ENCODE measurements at places on chromosomes 6 and 20.
A peak's percentile ranks its signal among the peaks of the same experiment; 100 is the strongest.

DNA sequence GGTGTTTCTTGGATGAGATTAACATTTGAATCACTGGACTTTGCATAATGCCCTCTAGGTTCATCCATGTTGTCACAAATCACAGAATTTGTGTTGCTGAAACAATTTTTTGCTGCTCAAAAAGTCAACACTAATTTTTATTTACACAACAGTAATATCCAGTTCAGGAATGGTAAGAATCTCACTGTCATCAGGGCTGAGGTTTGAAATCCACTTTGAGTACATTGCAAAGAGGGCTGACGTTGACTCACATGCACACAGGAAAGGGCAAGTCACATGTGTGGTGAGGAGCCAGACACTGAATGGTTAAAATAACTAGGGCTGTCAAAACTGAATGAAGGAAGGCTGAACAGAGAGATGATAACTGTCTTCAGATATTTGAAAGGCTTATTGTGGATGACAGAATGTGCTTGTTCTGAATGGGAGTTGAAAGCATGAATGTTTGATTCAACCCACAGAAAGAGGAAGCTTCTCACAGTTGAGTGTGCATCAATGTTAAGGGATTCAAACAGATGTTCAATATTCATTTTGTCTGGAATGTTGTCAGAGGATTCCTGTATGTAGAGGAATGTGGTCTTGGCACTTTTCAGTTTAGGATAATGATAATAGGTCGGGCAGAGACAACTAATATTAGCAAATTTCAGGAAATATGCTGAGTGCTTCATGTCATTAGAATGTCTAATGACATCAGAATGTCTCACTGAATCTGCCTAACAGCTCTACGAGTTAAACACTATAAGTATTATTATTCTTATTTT lies 3.6 kb upstream of the ADGRG6 start:
- no peak for DNase-seq

- DNase-seq, result no peak
Measured at GRCh38 chr20:17887331-17888030, 81.1 kb downstream of the SNX5 start.

DNA sequence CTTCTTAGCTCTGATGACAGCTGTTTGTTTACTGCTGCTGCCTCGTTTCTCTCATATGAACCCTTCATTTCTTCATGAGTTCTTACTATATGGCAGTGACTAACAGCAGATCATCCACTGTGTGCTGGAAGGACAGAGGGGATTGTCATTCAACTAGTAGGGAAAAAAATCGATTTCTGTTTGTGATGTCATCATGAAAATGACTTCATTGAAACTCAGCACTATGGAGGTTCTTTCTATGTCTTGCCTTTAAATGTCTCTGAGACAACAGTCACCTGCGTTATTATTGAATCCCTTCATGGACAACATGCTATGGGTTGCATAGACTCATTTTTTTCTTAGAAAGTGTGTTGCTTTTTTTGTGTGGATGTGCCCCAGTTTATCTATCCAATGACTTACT lies 394.4 kb downstream of the DOK5 start:
- DNase-seq, result no peak

DNA sequence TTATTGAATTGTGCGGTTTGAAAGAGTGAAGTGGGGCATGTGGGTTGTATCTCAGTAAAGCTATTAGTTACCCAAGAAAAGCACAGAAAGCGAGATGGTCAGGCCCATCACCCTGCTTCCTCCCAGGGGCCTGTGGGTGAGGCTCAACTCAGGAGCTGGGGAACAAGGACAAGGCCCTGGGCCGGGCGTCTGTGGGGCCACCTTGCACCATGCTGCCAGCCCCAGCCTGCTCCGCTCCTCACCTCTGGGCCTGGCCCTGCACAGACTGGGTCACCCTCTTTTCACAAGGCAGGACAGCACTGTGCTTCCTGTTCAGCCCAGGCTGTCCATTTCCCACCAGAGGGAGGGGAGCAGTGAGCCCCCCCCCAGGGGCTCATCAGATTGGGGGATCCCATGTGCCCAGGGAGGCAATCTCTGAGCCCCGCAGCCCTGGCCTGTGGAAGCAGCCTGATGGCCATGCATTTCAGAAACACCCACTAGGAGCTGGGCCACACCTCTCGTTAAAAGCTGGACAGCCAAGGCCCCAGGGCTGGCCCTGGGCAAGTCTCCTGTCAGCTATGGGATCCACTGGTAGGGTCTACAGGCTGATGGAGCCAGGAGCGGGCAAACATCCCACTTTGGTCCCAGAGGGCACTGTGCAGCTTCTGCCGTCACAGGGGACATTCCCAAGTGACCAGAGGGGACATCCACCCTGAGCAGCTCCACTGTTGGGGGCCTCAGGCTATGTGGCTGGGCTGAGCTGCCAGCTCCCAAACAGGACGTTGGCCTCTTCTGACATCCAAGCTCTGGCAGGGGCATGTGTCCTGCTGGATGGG lies 55.9 kb downstream of the YTHDF1 start:
- no peak for DNase-seq

- DNase-seq, result peak; percentile 37
Measured at GRCh38 chr6:88982720-88983119, 19.3 kb upstream of the RNGTT start.

DNA sequence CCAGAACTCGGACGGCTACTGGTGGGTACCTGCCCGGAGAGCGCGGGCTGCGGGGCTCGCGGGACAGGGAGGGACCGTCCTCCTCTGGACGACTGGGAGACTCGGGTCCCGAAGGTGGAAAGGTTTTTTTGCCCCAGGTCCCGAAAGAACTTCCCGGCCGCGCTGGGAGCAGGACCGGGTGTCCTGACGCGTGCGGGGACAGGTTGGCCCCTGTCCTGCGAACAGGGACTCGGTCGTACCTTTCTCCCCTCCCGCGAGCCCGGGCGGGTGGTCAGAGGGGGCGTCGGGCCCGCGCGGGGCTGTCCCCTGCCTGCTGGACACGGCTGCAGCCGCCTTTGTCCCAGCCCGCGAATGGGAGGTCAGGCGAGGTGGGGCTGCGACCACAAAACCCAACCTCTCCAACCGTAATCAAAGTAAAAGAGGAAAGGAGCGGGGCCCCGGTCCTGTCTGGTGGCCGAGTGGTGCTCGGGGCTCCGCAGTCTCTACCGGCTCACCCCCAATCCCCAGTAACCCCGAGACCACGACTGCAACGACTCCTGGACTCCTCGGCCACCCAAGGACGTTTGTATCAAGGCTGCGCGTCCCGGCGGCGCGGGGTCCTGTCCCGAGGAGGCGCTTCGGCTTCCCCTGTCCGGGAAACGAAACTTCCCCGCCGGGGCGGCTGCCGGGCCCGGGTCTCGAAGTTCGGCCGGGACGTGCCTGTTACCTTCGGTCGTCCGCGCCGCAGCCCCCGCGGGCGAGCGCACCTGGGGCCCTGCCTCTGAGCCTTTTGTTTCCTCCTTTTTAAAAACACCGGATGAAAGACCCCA lies 798 bp downstream of the DSP start:
- DNase-seq, result no peak

GRCh38 chr20:64217539-64218221 lies 37.9 kb upstream of the PCMTD2 start:
- no peak for DNase-seq

DNA sequence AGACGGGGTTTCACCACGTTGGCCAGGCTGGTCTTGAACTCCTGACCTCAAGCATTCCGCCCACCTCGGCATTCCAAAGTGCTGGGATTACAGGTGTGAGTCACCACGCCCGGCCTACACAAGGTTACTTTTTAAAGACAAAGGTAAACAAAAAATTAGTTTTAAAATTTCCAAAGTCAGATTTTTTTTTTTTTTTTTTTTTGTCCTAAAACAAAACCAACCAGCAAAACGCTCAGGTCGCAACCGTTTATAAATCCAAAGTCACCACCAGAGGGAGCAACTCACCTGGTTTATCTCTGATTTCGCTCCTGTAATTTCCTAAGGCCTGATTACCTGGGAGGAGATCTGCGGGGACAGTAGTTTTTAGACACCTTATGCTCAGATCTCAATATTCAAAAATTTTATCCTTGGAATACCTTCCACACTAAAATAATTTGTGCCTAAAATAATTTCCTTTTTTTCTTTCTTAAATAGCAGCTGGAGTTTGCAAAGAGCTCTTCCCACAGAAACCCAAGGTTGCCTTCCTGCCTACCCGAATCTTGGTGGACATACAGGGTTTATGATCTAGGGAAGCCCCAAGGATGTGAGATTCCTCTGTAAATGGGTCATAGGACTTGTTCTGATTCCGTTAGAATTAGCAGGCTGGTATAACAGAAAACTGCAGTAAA lies 19.8 kb upstream of the TREM1 start:
- DNase-seq, result no peak

DNA sequence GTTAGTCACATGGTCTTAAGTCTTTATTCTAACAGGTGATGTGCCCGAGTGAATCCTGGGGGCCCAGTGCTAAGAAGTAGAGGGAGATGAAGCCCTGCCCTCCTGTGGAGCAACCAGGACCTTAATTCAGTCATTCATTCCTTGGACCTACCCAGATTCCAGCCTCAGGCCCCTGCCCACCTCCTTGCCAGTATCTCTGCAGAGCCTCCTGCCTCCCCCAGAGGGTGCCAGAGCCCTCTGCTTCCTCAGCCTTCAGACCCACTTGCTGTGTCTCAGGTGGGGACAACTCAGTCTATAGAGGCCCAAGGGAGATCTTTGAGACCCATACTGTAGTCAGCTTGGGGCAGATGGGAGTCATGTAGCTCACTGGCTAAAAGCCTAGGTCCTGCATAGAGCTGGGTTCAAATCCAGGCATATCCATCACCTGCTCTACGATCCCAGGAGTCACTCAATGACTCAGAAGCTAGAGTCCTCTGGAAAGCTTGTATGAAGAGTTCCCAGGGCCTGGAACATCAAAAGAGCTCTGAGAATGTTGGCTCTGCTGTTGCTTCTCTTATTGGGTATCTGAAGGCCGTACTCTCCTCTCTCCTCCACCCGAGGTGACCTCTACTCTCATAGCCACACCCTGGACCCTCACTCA lies 3.9 kb upstream of the SIGLEC1 start:
- DNase-seq, result no peak

- no peak for DNase-seq
Measured at GRCh38 chr20:49969946-49970345, 12.8 kb upstream of the SNAI1 start.

- DNase-seq, result peak; percentile 57
Measured at GRCh38 chr20:22403632-22404361, 180.6 kb downstream of the FOXA2 start.

GRCh38 chr6:3449750-3450305 lies 7.0 kb downstream of the SLC22A23 start:
- DNase-seq, result no peak

GRCh38 chr6:2460216-2460745 lies 214.9 kb upstream of the GMDS start:
- peak; percentile 27 for DNase-seq

DNA sequence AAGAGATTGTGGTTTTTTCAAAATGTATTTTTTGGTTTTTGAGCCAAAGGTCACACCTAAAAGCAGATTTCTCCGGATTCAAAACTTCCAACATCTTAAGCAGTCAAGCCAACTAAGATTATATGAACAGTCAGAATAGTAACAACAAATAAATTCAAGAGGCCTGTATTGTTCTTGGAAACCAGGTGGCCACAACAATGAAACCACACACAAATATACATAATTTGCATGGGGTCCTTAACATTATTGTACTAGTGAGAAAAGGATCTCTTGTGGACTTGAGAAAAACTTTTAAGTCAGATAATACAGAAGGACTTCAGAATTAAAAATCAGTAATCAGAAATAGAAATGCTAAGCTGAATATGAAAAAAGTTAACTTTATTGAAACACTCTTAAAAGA lies 40.6 kb downstream of the NOL7 start:
- no peak for DNase-seq

DNA sequence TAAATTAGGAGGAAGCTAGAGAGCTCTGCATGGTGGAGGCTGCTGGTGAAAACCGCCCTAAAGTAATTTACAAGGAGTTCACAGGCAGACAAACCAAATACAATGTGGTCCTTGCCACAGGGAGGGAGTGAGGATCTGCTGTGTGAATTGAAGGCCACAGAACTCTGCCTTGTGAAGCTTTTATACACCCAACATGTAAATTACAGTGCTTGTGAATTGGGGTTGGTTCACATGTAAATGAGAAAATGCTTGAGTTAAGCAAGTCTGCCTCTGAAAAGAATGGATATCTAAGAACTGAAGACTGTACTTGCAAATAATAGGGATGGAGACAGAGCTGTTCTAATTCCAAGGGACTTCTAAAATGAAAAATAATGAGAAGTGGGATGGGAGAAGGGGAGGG lies 194.2 kb downstream of the SLC35F1 start:
- no peak for DNase-seq

GRCh38 chr6:154861825-154862224 lies 128.6 kb downstream of the SCAF8 start:
- no peak for DNase-seq

- DNase-seq, result no peak
Measured at GRCh38 chr20:25336561-25337422, 53.8 kb downstream of the ABHD12 start.

DNA sequence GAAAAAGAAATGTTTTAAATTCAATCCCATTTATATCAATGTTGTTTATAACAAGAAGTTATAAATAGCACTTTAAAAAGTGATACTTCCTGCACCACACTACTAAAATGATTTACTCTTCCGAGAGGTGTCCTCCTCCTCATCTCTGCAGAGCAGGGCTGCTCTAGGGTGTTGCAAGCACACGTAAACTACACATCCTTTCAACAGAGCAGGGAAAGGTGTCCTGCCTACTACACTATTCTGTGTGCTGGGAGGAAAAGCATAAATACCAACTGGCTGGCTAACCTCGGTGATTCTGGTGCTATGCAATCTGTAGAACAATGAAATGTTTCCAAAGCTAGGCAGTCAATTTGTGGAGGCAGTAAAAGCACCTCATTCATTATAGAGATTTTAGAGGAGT lies 89.5 kb upstream of the MAP7 start:
- DNase-seq, result no peak

DNA sequence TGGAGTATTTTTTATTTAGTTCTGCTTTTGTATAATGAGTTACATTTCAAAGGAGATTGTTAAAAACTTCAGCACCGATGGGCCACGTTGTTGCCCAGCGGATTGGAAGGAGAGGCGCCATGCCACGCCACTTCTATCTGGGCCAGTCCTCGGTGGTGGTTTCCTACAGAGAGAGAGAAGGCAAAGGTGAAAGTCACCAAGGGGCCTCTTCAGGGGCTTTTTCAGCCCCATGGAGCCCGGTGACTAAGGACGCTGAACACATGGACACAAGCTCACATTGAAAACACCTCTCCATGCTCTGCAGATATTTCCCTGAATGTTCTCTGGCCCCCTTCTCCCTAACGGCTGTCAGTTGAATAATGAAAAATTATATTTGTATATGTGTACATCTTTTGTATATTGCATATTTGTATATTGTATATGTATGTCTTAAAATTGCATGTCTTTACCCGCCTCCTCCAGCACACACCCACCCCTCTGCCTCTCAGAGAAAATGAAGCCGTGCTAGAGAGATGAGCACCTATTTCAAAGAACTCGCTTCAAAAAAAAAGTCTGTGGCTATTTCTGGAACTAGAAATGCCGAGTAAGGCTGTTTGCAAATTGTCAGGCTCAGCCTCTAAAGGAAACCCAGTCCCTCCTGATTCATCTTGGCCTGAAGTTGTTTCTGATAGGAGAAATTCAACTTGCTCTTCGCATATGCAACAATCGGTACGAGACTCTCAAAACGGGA lies 91.9 kb upstream of the CDH4 start:
- DNase-seq, result no peak

GRCh38 chr20:7571101-7571500 lies 369.2 kb downstream of the HAO1 start:
- no peak for DNase-seq

Data from right lung (tissue), 10 donors.